Aorta (tissue), 5 donors: ENCODE measurements at places on chromosomes 4 and X. TPM values are rescaled to one million over a fixed set of nuclear protein-coding genes. Genes with fewer than 3 reads are reported as not detected.

- no peaks in the 10 kb centered on the region for H3K36me3 ChIP-seq
- peaks cover 3% of the 10 kb centered on the region for H3K4me1 ChIP-seq
- no peaks in the 10 kb centered on the region for H3K27me3 ChIP-seq
- no peak overlapping the region for H3K27ac ChIP-seq
Observed at GRCh38 chr4:183139972-183140570, 41.0 kb downstream of the WWC2 start.

- no peak for DNase-seq
- H3K4me1 ChIP-seq: no peaks in the 10 kb centered on the region
- no peak overlapping the region for H3K27ac ChIP-seq
- peak overlapping the region; percentile 41 for H3K4me3 ChIP-seq
- no peaks in the 10 kb centered on the region for H3K36me3 ChIP-seq
Observed at GRCh38 chr4:153154007-153154975, 50.0 kb upstream of the TRIM2 start.

GRCh38 chrX:3317191-3317718, 29.2 kb downstream of the MXRA5 start:
- no peak overlapping the region for H3K27ac ChIP-seq
- no peaks in the 10 kb centered on the region for H3K36me3 ChIP-seq
- H3K4me1 ChIP-seq: no peaks in the 10 kb centered on the region

DNA sequence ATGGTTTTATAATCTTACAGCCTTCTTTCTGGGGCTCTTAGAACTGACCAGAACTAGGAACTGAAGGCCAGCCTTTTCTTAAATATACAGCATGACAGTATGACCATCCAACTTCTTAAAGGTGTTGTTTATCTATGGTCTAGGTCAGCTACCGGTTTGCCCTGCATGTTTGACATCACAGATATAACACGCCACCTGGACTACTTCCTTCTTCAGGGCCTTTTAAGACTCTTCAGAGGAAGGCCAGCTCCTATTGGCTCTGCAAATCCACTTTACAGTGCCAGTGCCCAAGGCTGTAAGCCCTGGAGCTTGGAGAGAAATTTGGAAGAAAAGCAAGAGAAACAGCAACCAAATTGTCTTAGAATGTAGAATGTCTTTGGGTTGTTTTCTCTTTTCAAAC, 185.5 kb downstream of the MGST2 start:
- no peaks in the 10 kb centered on the region for H3K4me1 ChIP-seq
- no peak overlapping the region for H3K4me3 ChIP-seq

DNA sequence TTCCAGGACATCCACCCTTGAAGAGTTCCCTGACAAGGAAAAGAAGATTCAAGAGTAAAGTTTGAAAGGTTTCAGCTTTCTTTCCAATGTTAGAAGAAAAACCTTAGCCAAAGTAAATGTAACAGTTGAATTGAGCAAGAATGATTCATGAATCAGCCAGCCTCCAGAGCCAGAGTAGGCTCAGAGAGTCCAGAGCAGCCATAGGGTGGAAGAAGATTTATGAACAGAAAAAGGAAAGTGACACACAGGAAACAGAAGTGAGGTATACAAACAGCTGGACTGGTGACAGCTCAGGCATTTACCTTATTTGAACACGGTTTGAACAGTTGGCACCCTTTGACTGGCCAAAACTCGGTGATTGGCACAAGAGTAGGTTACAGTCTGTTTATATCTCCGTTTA, 63.2 kb downstream of the QDPR start:
- no peak overlapping the region for H3K4me3 ChIP-seq
- H3K4me1 ChIP-seq: no peaks in the 10 kb centered on the region
- no peak for DNase-seq
- no peaks in the 10 kb centered on the region for H3K36me3 ChIP-seq

GRCh38 chr4:7287918-7288280, 95.6 kb downstream of the SORCS2 start:
- no peaks in the 10 kb centered on the region for H3K36me3 ChIP-seq
- H3K27ac ChIP-seq: no peak overlapping the region
- no peak overlapping the region for H3K4me3 ChIP-seq
- H3K4me1 ChIP-seq: no peaks in the 10 kb centered on the region

GRCh38 chrX:47619486-47620302, at the start of gene SYN1:
Gene SYN1, minus strand, starts transcription at chrX:47619857. Its CDS starts 129 bp downstream, at chrX:47619728.
- no peaks in the 10 kb centered on the region for H3K4me1 ChIP-seq
- H3K27me3 ChIP-seq: no peaks in the 10 kb centered on the region
- H3K36me3 ChIP-seq: no peaks in the 10 kb centered on the region
- no peak within 1 kb of the TSS for H3K27ac ChIP-seq

DNA sequence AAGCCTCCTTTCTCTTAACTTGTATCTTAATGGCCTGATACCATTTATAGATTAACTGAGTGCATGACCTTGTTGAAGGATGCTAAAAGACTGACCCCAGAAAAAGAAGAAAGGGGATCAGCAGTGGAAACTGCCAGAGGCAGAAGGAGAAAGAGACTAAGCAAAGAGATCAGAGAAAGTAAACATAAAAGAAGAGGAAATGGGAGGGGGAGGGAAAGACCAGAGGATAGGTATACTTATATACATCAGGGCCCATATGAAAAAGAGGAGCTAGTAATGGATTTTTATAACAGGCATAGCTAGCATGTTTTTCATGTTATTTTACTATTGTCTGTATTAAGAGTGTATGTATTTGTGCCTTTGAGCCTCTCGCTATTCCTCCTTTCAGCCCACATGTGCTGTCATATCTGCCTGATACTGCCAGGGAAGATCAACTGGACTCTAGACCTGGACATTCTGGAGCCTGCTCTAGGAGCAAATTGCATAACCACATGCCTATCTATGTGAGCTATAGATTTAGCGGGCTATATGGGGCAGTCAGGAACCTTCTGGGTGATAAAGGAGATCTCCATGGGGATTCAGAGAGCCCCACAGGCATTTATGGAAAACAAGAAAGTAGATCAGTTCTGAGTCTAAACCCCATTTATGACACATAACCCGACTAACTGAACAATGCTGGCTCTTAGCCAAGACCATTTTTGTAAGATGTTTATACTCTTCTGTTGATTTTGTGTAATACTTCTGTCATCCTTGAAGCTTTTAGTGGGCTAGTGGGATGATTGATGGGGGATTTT, 13.4 kb upstream of the SNX12 start:
- H3K4me3 ChIP-seq: no peak overlapping the region
- no peaks in the 10 kb centered on the region for H3K36me3 ChIP-seq
- DNase-seq: no peak
- H3K4me1 ChIP-seq: no peaks in the 10 kb centered on the region
- H3K27ac ChIP-seq: no peak overlapping the region
- no peaks in the 10 kb centered on the region for H3K27me3 ChIP-seq

GRCh38 chr4:57989430-57989829, 879.2 kb upstream of the IGFBP7 start:
- H3K36me3 ChIP-seq: no peaks in the 10 kb centered on the region
- no peaks in the 10 kb centered on the region for H3K27me3 ChIP-seq
- no peaks in the 10 kb centered on the region for H3K4me1 ChIP-seq
- no peak for DNase-seq

DNA sequence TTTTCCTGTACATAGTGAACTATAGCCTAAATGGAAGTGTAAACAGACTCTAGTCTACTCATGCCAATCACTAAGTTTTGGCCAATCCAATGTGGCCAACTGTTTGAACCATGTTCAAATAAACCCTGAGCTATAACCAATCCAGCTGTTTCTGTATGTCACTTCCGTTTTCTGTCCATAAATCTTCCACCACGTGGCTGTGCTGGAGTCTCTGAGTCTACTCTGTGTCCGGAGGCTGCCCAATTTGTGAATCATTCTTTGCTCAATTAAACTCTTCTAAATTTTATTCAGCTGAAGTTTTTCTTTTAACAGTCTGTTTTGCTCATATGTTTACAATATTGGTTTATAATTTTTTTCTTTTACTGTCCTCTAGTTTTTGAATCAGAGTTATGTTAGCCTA, 112.3 kb upstream of the BANK1 start:
- H3K27me3 ChIP-seq: no peaks in the 10 kb centered on the region
- no peak for DNase-seq
- H3K27ac ChIP-seq: no peak overlapping the region
- no peaks in the 10 kb centered on the region for H3K4me1 ChIP-seq
- H3K4me3 ChIP-seq: no peak overlapping the region

- no peaks in the 10 kb centered on the region for H3K36me3 ChIP-seq
- no peak overlapping the region for H3K4me3 ChIP-seq
- DNase-seq: no peak
- no peak overlapping the region for H3K27ac ChIP-seq
- no peaks in the 10 kb centered on the region for H3K4me1 ChIP-seq
- H3K27me3 ChIP-seq: no peaks in the 10 kb centered on the region
Observed at GRCh38 chrX:17617806-17618205, 119.5 kb upstream of the SCML1 start.

GRCh38 chrX:136021903-136022302, 36.7 kb downstream of the SLC9A6 start:
- no peaks in the 10 kb centered on the region for H3K4me1 ChIP-seq
- H3K36me3 ChIP-seq: peaks cover 2% of the 10 kb centered on the region
- H3K4me3 ChIP-seq: no peak overlapping the region
- DNase-seq: no peak

- DNase-seq: no peak
- no peaks in the 10 kb centered on the region for H3K27me3 ChIP-seq
- H3K36me3 ChIP-seq: no peaks in the 10 kb centered on the region
- no peak overlapping the region for H3K27ac ChIP-seq
Observed at GRCh38 chrX:108312957-108313356, 125.3 kb downstream of the COL4A6 start.

The NDNF gene
- polyA plus RNA-seq: 0.08 TPM

The NAP1L5 gene
- 9.4 TPM for polyA plus RNA-seq

The PRDM5 gene
- polyA plus RNA-seq: 4.4 TPM

The PCDH18 gene
- 1.6 TPM for polyA plus RNA-seq

The FGFRL1 gene
- polyA plus RNA-seq: 6.9 TPM

The ERVMER34-1 gene
- polyA plus RNA-seq: not detected

The PAGE5 gene
- polyA plus RNA-seq: not detected

The SHROOM2 gene
- polyA plus RNA-seq: 0.28 TPM

The CACNA1F gene
- polyA plus RNA-seq: 0.38 TPM

The SPIN4 gene
- 4.1 TPM for polyA plus RNA-seq

The IL13RA2 gene
- 27.9 TPM for polyA plus RNA-seq

The CENPVL3 gene
- not detected for polyA plus RNA-seq

The GCNA gene
- 5.4 TPM for polyA plus RNA-seq

The RBM46 gene
- not detected for polyA plus RNA-seq
